ENCODE measurements at places on chromosomes 5 and 9.

GRCh38 chr5:61298580-61298979 lies 33.5 kb upstream of the ZSWIM6 start:
- no peak for DNase-seq

DNA sequence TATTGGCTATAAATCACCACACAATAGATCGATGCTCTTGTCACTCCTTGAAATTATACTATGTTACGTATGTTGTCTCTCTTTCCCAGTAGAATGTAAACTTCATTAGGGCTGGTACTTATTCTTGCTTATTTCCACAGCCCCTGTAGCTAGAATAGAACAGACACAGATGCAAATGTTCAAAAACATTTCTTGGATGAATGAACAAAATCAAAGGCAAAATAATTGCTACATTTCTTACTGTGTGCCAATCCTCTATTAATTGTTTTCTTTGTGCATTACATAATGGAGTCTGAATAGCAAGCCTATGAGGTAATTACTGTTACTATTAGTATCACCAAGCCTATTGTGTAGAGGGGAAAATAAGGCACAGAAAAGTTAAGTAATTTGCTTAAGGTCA lies 725 bp upstream of the OR13C2 start:
- no peak for DNase-seq

GRCh38 chr5:52989025-52989780 lies at the start of gene ITGA2:
TSS of gene ITGA2 (plus strand) at chr5:52989352. CDS start at chr5:52989469, 117 bp downstream.
- no peak for DNase-seq

GRCh38 chr5:175652741-175653663 lies 4.9 kb upstream of the HRH2 start:
- peak; percentile 38 for DNase-seq

DNA sequence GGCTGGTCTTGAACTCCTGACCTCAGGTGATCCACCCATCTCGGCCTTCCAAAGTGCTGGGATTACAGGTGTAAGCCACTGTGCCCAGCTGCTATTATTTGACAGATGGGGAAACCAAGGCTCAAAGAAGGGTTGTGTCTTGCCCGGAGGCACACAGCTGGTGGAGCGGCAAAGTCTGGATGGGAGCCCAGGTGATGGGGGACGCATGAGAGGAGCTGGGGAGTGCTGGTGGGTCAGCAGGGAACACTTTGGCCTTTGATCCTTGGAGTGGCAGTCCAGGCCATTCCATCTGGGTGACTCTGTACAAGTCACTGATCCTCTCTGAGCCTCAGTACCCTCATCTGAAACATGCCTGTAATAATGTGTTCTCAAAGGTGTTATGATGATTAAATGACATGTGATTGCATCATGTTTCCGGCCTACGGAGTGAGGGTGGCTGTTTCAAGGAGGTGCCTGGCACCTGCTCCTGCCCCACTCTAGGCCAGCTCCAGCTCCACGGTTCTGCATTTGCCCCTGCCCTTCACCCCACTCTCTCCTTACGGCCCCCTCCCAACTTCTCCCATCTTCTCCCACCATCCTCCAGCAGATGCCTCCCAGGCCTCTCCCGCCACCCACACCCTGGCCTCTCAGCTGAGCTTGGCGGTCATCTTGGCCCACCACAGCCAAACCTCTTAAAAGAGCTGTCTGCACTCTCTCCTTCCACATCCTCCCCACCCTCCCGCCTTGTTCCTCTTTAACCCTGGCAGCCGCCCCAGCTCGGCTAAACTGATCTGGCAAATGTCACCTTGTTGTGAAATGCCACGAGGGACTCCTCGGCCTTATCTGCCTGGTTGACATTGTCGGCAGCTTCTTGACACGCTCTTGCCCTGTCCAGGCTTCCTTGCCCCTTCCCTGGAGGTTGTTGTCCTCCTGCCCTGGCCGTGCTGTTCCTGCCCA lies 5.5 kb upstream of the DBN1 start:
- no peak for DNase-seq

DNA sequence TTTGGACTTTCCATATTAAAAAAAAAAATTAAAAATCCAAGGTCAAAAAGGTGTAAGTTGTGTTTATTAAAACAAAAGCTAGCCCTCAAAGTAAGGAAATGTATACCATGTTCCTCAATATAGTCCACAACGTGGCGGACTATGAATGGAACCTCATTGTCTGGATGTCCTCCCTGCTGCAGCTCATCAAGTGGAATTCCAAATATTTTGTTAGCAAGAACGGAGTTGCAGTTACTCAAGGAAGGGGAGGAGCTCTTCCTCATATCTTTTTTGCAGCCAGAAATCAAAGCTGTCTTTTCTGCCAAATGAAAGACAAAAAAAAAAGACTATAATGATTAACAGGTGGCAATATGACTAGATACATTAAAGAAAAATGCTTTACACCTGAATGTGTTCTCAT lies 14.0 kb downstream of the FAM13B start:
- no peak for DNase-seq

GRCh38 chr5:179418972-179419371 lies 73.7 kb upstream of the ADAMTS2 start:
- DNase-seq, result no peak

- DNase-seq, result no peak
Measured at GRCh38 chr5:72212171-72212570, 104.9 kb downstream of the MAP1B start.

DNA sequence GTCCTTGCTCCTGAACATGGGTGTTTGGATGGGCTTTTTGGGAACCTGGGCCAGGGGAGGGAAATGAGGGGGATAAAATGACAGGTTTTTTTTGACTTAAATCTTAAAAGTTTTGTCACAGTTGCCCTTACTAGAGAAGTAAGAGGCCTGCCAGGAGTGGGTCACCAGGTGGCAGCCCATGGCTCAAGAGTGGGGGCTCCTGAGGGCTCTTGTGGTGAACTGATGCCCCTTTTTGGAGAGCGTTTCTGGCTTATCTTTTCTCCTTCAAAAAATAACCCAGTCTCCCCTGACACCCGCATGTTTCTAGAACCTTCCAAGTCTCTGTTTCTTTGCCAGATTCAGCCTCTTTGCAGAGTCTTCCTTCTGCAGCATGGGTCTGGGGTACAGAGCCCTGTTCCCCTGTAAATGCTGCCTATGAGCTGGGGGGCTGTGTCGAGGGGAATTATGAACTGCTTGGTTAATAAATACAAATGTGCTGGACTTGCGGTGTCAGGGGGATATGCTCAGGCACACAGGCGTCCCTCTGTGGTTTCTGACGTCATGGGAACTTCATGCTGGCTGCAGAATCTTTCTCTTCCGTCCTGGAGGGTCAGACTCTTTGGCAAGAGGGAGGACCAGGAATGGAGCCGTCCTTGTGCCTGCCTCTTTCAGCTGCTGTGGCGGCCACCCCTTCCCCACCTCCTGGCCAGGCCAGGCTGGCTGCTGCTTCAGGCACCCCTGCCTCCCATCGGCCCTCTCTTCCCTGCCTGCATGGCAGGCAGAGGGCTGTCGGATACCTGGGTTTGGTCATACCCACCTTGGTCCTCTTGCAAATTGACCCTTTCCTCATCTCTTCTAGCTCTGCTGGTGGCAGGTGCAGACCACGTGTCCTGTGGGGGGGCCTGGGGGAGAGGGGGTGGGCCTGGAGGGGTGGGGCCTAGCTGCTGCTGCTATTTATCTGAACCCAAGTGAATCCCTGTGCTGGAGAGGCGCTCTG lies 30.1 kb downstream of the PTPA start:
- DNase-seq, result no peak

DNA sequence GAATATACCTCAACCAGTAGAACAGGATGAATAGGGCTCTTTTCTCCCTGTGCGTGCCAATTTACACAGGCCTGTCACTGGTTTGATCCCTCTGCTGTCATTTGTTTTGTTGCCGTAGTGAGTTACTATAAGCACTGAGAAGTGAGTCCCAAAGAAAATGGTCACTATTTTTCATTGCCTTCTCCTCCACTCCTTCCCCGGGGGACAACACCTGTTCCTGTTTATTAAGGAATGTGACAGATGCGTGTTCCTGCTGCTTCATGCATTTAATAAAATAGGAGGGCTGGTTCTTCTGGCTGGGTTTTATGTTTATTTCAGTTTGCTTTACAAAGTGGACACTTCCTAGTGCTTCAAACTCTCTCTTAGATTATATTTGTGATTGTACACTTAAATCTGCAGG lies 6.4 kb downstream of the THBS4 start:
- no peak for DNase-seq

DNA sequence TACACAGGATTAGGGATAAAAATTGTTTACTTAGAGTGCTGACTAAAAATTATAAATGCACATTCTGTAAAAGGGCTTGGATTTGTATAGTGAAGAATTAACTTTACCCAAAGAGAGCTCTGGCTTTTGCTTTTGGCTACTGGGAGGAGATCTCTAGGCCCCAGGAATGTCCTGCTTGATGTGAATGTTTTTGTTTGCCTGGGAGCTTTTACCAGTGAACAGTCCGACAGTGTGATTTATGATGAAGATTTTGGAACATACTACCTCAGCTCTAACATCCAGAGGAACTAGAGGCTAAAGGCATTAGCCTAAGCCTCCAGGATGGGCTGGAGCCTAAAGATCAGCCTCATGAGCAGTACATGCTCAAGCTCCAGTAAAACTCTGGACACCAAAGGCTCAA lies 103.7 kb upstream of the RFX3 start:
- DNase-seq, result no peak

- DNase-seq, result peak; percentile 31
Measured at GRCh38 chr9:101449071-101449721, 13.6 kb upstream of the ALDOB start.

DNA sequence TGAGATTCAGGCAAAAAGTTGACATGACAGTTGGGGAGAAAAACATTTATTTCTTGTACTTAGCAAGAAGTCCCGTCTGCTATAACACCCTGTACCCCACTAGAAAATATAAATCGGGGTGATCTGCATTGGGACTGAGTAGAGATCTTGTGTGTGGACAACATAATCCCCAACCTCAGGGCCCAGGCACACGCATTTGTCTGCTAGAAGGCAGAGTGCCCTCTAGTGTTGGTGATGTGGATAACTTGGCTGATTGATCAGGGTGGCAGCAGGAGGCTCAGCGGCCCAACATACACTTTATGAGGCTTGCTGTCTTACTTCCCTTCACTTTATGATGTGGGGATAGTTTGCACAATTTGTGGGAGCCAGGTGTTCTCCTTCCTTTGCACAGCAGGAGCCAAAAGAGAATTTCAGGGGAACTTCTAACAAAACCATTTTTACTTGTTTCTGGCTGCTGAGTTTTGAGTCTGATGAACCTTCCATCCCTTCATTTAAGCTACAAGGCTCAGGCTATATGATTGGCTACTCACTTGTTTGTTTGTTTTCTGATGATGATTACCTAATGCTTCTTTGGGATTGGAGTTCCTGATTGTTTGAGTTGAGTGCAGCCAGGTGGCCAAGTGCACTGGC lies 263.2 kb downstream of the DMAC1 start:
- no peak for DNase-seq

DNA sequence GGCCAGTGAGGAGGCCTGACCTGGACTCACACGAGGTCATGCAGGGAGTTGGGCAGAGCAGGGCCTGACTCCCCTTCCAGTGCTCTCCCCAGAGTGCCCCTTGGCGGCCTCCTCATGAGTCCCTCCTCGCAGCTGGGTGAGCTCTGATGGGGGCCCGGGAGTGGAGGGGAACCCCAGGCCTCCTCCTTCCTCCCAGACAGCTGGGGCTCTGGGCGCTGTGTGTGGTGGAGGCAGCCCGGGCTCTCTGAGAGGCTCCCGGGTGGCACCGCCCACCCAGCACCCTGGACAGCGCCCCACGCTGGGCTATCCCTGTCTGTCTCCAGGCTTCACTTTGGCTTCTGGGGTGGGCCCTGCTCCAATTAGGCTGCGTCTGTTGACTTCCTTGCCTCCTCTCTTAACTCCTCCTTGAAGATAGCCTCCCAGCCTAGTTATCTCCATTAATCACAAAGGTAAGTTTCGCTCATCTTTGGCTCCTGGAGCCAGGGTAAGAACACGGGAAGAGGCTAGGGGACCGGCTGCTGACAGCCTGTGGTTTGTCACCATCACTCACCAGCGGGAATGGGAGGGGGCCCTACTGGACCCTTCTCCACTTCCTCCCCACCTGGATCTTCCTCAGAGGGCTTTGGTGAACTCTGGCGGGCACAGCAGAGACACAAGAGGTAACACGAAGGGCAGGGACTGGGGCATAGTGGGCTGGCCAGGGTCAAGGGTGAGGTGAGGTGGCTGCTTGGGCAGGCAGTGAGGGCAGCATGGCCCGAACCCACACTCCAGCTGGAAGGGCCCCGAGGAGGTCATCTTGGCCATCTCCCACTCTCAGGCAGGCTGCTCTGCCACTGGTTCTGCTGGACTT lies 13.1 kb downstream of the PSD2 start:
- DNase-seq, result no peak

DNA sequence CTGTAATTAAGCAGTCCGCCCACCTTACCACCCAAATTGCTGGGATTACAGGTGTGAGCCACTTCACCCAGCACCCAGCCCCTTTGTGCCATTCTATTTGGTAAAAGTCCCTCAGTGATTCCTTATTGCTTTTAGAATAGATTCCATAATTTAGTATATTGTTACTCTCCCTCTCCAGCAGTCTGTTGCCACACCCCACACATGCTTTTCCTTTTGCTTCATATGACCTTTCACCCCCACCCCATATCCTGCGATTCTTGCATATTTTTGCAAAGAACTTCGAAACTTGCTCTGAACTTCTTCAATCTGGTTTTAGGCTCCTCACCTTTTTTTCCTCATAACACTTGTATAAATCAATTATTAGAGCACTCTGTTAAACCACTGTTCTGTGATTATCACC lies 100.2 kb downstream of the MTREX start:
- DNase-seq, result no peak

DNA sequence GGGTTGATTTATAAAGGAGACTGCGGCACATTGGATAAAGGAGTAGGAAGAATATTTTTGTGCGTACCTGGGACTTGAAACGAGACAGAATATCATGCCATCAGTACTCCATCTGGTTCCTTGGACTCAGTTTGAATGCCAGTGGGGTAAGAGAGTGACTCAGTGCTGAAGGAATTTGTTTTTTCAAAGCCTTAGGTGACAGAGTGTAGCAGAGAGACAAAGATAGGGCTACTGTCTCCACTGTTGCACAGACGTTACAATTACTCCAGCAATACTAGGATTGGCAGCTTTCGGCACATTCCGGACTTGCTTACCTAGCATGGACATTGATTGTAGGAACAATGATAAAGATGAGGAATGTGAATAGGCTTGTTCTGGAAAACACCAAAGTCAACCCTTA lies 250.7 kb downstream of the KCTD16 start:
- DNase-seq, result no peak

DNA sequence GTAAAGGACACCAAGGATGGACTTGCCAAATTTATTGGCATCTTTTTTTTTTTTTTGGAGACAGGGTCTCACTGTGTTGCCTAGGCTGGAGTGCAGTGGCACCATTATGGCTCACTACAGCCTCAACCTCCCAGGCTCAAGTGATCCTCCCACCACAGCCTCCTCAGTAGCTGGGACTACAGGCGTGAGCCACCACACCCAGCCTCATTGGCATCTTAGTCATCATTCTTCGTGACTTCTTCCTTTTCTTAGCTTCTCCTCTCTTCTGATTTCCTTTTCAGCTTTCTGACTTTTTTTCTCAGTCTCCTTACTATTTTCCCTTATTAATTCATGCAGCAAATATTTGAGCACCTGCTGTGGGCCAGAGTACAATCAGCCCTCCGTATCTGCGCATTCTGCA lies 6.1 kb downstream of the MAML1 start:
- DNase-seq, result no peak
